GM23338 (cell line): ENCODE measurements at places on chromosomes 11 and 22. TPM values are rescaled to one million over a fixed set of nuclear protein-coding genes. Genes with fewer than 3 reads are reported as not detected.

Gene IFITM2
- 857 and 906 TPM in 2 replicates for polyA plus RNA-seq

Gene AAMDC
- 39.1 and 50.2 TPM in 2 replicates for polyA plus RNA-seq

Gene ACRV1
- 0.65 and 1.1 TPM in 2 replicates for polyA plus RNA-seq

Gene BACE1-AS
- 18.6 and 19.6 TPM in 2 replicates for polyA plus RNA-seq

Gene OR2AG2
- polyA plus RNA-seq: 0.11 and 0.26 TPM in 2 replicates

Gene PLET1
- polyA plus RNA-seq: not detected in 2 replicates

Gene GGTLC2
- polyA plus RNA-seq: not detected in 2 replicates

Gene C22orf39
- 37.4 and 38.3 TPM in 2 replicates for polyA plus RNA-seq

Gene OR52N5
- not detected in 2 replicates for polyA plus RNA-seq

Gene CENPM
- 50.0 and 51.1 TPM in 2 replicates for polyA plus RNA-seq

Gene PNPLA5
- polyA plus RNA-seq: 2.0 and 2.3 TPM in 2 replicates

Gene TMEM191B
- 5.3 and 8.3 TPM in 2 replicates for polyA plus RNA-seq

Gene TRIM29
- not detected in 2 replicates for polyA plus RNA-seq

Gene KRTAP5-2
- not detected in 2 replicates for polyA plus RNA-seq

Gene GLYAT
- not detected in 2 replicates for polyA plus RNA-seq

Gene BACE1
- polyA plus RNA-seq: 1.9 and 2.4 TPM in 2 replicates

Gene RASD2
- polyA plus RNA-seq: 1.2 and 1.5 TPM in 2 replicates

Gene VWCE
- 9.7 and 9.9 TPM in 2 replicates for polyA plus RNA-seq

Gene NRIP3
- polyA plus RNA-seq: 3.0 and 3.2 TPM in 2 replicates

Gene LIMK2
- polyA plus RNA-seq: 12.5 and 14.9 TPM in 2 replicates

Gene KRTAP5-9
- polyA plus RNA-seq: 0.24 TPM in 1 of 2 replicates, not detected in the other

Gene CERK
- 11.9 and 12.7 TPM in 2 replicates for polyA plus RNA-seq

Gene TRPM5
- not detected in 2 replicates for polyA plus RNA-seq

Gene FBLN1
- 88.4 and 90.1 TPM in 2 replicates for polyA plus RNA-seq

Gene GAS2
- 1.4 and 2.6 TPM in 2 replicates for polyA plus RNA-seq

Gene OR10D3
- polyA plus RNA-seq: not detected in 2 replicates

Gene MGAT3
- polyA plus RNA-seq: 1.6 and 1.7 TPM in 2 replicates

Gene TAGLN
- 86.8 TPM in 2 replicates for polyA plus RNA-seq

Gene NTM
- polyA plus RNA-seq: 10.6 and 12.3 TPM in 2 replicates

Gene C22orf31
- 0.36 TPM in 1 of 2 replicates, not detected in the other for polyA plus RNA-seq

Gene SHISAL1
- 0.64 and 0.71 TPM in 2 replicates for polyA plus RNA-seq

Gene CLMP
- 7.1 and 8.4 TPM in 2 replicates for polyA plus RNA-seq

Gene LARGE2
- polyA plus RNA-seq: 89.8 and 97.8 TPM in 2 replicates

Gene CDCA5
- polyA plus RNA-seq: 53.3 and 64.9 TPM in 2 replicates

Gene PIK3C2A
- polyA plus RNA-seq: 45.8 and 59.5 TPM in 2 replicates

Gene MYBPC3
- polyA plus RNA-seq: 0.24 TPM in 1 of 2 replicates, not detected in the other
